ENCODE measurements at places on chromosomes 2 and 18. TPM values are rescaled to one million over a fixed set of nuclear protein-coding genes. Genes with fewer than 3 reads are reported as not detected.

RND3 gene
- polyA plus RNA-seq: not detected

BOLL gene
- not detected for polyA plus RNA-seq

SCN9A gene
- not detected for polyA plus RNA-seq

GEN1 gene
- polyA plus RNA-seq: 3.6 TPM

SP3 gene
- polyA plus RNA-seq: 71.7 TPM

PTPRM gene
- not detected for polyA plus RNA-seq

TYMS gene
- 1.0 TPM for polyA plus RNA-seq

ST6GAL2 gene
- polyA plus RNA-seq: not detected

MAL gene
- 1.0 TPM for polyA plus RNA-seq

PAIP2B gene
- 6.1 TPM for polyA plus RNA-seq
